ENCODE measurements at places on chromosomes 7 and 10. TPM values are rescaled to one million over a fixed set of nuclear protein-coding genes. Genes with fewer than 3 reads are reported as not detected.

DNA sequence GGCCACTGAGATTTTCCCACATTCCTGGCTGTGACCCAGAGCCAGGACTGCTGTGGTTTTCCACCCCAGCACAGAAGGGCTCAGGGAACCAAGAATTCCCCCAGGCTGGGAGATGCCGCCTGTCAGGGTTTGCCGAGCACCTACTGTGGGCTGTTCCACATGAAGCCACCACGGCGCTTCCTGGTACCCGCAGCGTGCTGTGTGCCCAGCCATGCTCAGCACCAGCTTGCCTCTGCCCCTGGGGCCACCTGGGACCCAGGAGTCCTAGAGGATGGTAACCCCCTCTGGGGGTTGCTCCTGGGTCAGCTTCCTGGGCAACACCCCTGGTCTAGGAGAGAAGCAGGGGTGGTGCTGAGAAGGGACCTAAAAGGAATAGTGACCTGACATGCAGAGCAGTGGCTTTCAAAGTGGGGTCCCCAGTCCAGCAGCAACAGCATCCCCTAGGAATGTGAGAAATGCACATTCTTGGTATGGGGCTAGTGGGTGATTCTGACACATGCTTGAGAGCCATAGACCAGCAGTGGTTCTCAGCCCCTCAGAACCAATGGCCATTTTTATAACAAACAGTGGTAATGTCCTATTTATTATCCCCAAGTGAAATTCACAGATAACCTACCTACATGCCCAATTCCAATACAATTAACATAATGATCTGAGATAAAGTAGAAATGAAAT is 53.4 kb downstream of the TSPAN15 start:
- no peak for DNase-seq

- peak; percentile 33 for DNase-seq
These were observed 21.2 kb upstream of the NPS start for GRCh38 chr10:127527891-127528290.

GRCh38 chr7:155412416-155413253 is 45.3 kb upstream of the EN2 start:
- DNase-seq: no peak

DNA sequence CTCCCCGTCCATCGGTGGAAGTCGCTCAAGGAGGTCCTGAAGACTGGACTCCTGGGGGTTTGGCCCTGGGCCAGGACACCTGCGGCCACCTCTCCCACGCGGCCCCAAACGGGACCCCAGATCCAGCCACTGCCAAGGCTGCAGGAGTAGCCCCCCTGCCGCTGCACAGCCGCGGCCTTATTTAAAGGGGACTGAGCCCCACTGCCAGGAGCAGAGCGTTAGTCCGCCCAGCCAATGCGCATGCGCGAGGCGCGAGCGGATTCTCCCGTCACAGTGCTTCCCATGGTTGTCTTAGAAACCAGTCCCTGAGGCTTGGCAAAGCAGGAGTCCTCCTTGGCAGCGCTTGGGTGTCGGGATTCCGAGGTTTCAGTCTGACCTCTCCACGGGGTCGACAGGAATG is 320.0 kb downstream of the ZNF716 start:
- no peak for DNase-seq

DNA sequence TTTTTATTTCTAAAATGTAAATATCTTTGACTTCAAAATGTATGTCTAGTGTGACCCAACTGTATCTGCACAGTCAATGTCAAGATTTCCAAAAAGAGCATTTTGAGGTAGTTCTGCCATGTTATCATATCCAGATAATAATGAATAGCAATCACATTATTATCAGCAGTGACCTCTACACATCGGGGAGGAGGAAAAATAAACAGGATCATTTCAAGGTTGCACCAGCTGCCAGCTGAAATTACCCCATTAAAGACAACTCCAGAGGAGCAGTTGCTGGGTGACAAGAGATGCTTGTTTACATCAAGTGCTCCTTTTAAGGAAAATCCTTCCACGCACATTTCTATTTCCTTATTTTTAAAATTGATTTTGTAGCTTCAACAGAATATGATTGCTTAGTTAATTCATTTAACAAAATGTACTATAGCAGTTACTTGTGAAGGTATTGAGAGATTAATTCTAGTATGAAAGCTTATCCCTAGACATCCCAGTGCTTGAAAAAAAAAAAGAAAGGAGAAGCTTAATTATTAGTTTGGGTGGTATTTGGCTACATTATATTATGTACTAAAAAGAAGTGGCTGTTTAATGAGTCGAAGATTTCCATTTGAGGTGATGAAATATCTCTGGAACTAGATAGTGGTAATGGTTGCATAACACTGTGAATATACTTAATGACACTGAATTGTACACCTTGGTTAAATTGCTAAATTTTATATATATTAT is 19.3 kb upstream of the SLC35G1 start:
- no peak for DNase-seq

DNA sequence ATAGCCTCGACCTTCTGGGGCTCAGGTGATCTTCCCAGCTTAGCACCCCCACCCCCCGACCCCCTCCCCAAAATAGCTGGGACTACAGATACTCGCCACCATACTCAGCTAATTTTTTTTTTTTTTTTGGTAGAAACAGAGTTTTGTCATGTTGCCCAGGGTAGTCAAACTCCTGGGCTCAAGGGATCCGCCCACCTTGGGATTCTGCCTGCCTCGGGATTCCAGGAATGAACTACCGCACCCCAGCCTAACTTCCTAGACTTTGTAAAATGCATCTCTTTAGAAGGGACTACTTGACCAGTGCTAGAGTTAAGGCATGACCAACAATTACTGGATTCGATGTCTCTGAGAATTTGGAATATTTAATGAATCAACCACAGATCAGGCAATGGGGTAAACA is 85.9 kb downstream of the MDFIC start:
- no peak for DNase-seq

GRCh38 chr7:3668743-3669142 is 367.7 kb downstream of the SDK1 start:
- no peak for DNase-seq

DNA sequence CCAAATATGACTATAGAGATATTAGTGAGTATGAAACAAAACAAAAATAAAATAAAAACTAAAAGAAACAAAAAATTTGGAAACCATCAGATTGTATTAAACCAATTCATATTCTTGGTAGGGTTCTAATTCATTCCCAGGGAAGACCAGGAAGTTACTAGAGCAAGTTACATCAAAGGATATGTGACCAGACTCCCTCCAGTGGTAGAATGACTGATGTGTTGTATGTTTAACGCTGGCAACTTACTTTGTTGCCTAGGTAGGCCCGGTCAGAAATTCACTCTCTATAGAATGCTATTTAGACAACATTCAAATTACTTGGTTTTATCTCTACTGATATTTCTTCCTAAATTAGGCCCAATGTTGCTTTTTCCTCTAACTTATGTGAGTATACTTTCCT is 5.2 kb downstream of the PHYHIPL start:
- no peak for DNase-seq

DNA sequence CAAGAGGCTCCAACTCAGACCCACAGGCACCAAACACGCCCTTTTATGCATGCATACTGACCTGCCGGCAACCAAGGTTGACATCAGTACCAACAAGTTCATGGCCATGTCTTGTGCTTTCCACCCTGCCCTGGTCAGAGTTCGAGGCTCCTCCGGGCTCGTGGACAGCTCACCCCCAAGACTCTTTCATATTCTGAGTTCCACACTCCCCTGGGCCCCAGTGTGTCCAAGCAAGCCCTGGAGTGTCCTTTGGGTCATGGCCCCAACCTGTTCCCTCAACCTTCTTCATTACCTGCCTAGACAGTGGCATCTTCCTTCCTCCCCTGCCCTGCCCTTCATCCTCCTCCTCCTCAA is 40.5 kb downstream of the HIF1AN start:
- DNase-seq: no peak

- no peak for DNase-seq
These were observed 2.0 kb downstream of the KCNMA1 start for GRCh38 chr10:77635402-77636227.

GRCh38 chr7:131604841-131605279 is 48.4 kb upstream of the PODXL start:
- no peak for DNase-seq

DNA sequence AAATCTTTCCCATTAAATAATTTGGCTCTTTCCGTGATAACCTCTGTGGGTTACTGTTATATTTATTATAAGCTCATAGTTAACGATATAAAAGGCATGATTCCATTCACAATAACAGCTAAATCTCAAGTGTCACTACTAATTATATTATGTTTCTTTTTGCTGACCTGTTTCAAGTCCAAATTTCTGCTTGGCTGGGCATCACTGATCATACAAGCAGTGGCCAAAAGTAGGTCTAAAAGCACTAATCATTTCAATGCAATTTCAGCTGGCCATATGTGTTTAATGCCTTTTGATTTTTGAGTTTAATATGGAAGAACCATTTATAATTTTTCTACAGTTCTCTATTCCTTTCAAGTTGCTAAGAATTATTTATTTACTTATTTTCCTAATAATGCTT is 110.7 kb downstream of the SEMA3A start:
- no peak for DNase-seq

- no peak for DNase-seq
These were observed 1.1 kb downstream of the ASL start for GRCh38 chr7:66076462-66077329.

GRCh38 chr10:93364966-93365365 is 117.2 kb downstream of the MYOF start:
- no peak for DNase-seq

- no peak for DNase-seq
These were observed 44.3 kb downstream of the PRKAG2 start for GRCh38 chr7:151832656-151833055.

GRCh38 chr10:93710333-93710909 is 8.0 kb upstream of the FRA10AC1 start:
- DNase-seq: no peak

Gene RAPGEF5
- total RNA-seq: 90.9 TPM

Gene OR2A12
- total RNA-seq: not detected

Gene STEAP1
- total RNA-seq: 0.82 TPM

Gene FOXI2
- total RNA-seq: not detected

Gene C10orf95
- 0.82 TPM for total RNA-seq

Gene CRTAC1
- 7.3 TPM for total RNA-seq

Gene CFTR
- under 0.01 TPM for total RNA-seq

Gene ADAM22
- 76.2 TPM for total RNA-seq

Gene CALHM1
- total RNA-seq: not detected
